ENCODE measurements at places on chromosomes 2 and 18.

- DNase-seq, result peak; percentile 17
Measured at GRCh38 chr2:119517433-119517832, 6.8 kb downstream of the SCTR start.

- DNase-seq, result no peak
Measured at GRCh38 chr2:101114815-101115214, 36.4 kb downstream of the TBC1D8 start.

- DNase-seq, result no peak
Measured at GRCh38 chr2:129754421-129754820, 225.0 kb upstream of the RAB6C start.

DNA sequence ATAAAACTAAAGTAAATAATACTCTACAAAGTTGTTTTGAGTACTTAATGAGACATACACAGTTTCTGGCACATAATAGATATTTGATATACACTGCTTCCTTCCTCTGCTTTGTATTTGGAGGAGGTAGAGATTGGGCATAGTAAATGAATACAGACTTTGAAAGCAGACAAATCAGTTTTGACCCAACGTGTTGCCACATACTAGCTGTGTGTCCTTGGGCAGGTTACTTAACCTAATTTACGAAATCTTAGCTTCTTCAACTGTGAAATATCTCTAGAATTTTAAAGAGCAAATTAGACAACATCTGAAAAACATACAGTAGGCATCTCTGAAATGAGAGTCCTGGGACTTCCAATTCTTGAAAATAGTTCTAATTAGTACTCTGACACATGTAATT, 425.4 kb downstream of the TGIF1 start:
- DNase-seq, result no peak

GRCh38 chr2:98804736-98805135, 73.8 kb upstream of the MGAT4A start:
- DNase-seq, result no peak

GRCh38 chr2:47293976-47294375, 109.0 kb upstream of the MSH2 start:
- no peak for DNase-seq

- no peak for DNase-seq
Measured at GRCh38 chr2:162261032-162261945, 18.0 kb upstream of the FAP start.

DNA sequence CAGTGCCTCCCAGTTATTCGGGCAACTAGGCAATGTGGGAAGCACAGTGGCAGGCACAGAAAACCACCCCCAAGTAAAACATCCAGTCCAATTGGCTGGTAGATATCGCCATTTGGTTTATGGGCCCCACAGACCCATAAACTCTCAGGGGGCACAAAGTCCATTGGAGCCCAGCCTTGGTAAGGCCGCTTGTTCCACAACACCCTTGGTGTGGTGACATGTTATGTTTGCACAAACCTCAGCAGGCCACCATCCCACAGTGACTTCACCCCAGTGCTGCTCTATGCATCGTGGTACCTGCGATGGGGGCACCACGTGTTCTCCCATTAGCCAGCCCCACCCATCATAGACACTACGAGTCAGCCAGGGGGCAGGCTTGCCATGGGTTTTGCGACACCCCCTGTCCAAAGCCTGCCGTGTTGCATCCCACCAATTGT, 18.5 kb downstream of the PHOSPHO2 start:
- no peak for DNase-seq

DNA sequence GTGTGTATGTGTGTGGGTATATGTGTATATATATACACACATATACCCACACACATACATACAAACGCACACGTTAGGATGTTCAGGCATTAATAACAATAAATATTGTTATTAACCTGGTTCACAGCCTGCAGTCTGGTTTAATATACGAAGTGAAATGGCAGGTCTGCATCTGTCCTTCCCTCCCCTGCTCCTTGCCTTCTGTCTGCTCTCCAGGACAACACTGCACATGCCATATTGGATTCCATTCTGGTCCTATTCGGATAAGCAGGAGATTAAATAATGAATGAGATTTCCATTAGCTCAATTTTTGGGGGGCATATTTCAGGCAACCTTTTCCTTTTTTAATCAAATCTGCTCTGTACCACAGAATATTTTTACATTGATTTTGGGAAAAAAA, 158.0 kb downstream of the CELF4 start:
- DNase-seq, result no peak

Data from RCC 7860 (cell line).